Hair follicle dermal papilla cell (primary cell): ENCODE measurements at places on chromosomes 1 and 21. TPM values are rescaled to one million over a fixed set of nuclear protein-coding genes. Genes with fewer than 3 reads are reported as not detected.

The FMN2 gene
- 9.4 and 12.8 TPM in 2 replicates for total RNA-seq

The PRDM16 gene
- 0.32 and 0.85 TPM in 2 replicates for total RNA-seq

The TMEM222 gene
- total RNA-seq: 36.5 and 37.0 TPM in 2 replicates

The RIPPLY3 gene
- 0.16 and 0.36 TPM in 2 replicates for total RNA-seq
